ENCODE measurements at places on chromosomes 12 and 14.

DNA sequence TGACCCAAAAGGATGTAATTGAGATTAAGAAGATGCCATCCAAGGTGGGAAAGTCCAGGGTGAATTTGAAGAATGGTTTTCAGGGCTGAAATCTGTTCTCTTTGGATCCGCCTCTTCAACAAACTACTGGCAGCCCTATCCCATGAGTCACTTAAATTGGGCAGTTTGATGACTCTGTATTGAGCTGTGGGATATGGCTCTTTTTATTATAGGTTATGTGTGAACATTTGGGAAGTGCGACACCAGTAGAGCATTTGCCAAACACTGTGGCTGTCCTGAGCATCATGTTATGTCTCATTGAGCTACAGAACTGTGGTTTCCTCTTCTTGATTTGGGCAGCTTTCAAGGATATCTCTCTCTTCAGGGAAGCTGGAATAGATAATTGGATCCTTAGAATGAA is 22.3 kb downstream of the IFT43 start:
- no peak for DNase-seq

GRCh38 chr12:49231878-49232655 is 32.8 kb upstream of the TUBA1C start:
- DNase-seq: no peak

DNA sequence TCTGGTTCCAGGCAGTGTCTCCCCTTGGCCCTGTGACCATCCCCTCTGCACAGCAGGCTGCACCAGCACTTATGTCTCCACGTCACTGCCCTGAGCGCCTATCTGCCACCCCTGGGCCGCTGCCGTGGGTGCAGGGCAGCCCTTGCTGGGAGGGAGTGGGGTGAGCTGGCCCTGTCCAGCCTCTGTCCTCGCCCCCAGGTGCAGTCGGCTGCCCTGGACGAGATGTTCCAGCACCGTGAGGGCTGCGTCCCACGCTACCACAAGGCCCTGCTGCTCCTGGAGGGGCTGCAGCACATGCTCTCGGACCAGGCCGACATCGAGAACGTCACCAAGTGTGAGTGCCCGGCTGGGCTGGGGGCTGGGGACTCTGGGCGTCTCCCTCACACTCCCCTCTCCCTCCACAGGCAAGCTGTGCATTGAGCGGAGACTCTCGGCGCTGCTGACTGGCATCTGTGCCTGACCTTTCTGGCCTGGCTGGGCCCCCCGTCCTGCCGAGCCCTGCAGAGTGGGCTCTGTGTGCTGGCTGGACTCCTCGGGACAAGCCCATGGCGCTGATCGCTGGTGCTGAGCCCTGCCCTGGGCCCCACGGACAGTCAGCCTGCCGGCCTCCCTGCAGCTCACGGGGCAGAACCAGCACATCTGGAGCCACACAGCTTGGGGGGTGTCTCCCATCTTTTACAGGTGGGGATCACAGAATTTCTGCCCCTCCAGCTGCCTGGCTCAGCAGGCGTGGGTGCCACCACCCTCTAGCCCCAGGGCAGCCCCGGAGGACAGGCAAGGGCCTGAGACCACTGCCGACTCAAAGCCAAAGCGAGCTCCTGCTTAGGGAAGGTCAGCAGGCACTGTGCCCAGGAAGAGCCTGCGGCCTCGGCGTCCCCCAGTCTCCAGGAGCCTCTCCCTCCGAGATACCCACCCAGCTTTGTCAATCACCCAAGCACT is 7.9 kb upstream of the PUS1 start:
- DNase-seq: no peak

DNA sequence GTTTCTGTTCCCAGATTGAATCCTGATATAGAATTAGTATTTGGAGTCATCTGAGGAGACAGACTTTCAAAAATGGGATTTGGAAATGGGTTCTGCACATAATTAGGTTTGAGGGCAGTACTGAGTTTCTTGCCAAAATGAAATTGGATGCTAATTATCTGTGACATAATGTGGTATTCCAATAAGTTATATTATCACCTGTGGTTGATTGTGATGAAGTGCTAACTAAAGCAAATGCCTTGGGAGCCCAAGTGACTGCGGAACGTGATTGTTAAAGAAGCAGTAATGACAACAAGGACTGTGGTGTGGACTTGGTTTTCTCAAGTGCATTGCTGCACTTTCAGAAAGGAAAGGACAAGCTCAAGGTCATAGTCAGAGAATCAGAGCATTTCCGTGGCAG is 337.0 kb downstream of the IPO8 start:
- peak; percentile 40 for DNase-seq

- no peak for DNase-seq
Observed at GRCh38 chr12:119781804-119782203, 95.3 kb downstream of the CIT start.

- DNase-seq: no peak
Observed at GRCh38 chr12:8970432-8970831, 18.9 kb upstream of the KLRG1 start.

GRCh38 chr12:105401198-105401597 is 70.7 kb downstream of the C12orf75 start:
- no peak for DNase-seq

- no peak for DNase-seq
Observed at GRCh38 chr12:110613071-110613770, 708 bp upstream of the TCTN1 start.

DNA sequence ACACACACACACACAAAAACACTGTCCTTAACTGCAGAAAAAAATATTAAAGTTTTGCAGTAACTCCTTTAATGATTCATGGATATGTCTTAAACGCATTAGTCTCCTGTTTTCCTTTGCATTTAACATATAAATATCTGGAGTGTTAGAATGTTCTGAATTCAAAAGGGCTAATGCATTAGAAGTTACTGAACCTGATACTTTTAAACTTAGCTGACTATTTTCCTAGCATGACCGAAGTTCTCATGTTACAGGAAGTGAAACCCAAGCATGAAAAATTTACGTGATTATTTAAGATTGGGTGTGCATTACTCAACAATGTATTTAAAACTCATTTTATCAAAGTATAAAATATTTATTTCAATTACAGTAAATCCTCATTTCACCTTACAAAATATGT is 791.2 kb downstream of the FLRT2 start:
- no peak for DNase-seq

- DNase-seq: no peak
Observed at GRCh38 chr14:97798176-97798575, 1001.0 kb downstream of the VRK1 start.

DNA sequence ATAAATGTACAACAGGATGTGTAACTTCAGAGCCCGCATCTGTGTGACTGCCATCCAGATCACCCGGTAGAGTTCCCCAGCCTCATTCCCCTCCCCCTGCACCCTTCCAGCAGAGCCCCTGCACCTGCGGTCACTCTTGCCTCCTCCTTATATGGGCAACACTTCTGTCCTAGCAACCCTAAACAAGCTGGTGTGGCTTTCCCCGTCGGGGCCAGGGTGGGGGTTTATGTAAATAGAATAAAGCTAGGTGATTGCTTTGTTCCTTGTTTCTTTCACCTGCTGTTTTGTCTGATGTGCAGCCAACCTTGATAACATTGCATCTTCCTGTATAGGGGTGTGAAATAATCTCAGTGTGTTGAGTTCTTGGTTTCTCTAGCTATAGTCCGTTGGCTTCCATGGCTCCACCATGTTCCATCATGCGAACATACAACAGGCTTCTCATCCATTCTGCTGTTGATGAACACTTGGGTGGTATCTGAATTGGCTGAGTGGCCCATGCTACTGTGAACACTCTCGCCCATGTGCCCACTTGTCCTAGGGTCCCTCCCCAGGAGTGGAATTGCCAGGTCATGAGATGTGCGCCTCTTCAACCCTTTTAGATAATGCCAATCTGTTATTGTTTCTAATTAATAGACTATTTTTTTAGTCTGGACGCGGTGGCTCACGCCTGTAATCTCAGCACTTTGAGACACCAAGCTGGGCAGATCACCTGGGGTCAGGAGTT is 102.2 kb downstream of the KIF26A start:
- no peak for DNase-seq

- DNase-seq: no peak
Observed at GRCh38 chr14:103428723-103429556, 43.7 kb downstream of the MARK3 start.

GRCh38 chr14:104830781-104831180 is 29.9 kb downstream of the ZBTB42 start:
- no peak for DNase-seq

- no peak for DNase-seq
Observed at GRCh38 chr14:49858383-49858782, 5.8 kb upstream of the NEMF start.

DNA sequence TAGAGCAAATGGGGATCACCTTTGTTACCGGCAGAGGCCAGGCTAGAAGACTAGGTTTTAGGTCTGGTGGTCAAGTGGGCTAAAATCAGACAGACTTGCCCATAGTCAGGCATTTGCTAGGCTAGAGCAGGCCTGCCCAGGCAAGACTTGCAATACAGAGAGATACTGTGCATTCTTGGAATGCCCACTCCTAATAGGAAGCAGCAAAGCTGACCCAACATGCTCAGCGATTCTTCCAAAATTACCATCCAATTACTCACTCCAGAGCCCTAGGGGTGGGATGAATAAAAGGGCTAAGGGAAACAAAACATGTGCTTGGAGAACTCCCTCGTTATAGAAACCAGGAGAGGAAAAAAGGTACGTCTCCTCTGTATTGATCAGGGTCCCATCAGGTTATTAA is 187.8 kb upstream of the AMIGO2 start:
- DNase-seq: no peak

DNA sequence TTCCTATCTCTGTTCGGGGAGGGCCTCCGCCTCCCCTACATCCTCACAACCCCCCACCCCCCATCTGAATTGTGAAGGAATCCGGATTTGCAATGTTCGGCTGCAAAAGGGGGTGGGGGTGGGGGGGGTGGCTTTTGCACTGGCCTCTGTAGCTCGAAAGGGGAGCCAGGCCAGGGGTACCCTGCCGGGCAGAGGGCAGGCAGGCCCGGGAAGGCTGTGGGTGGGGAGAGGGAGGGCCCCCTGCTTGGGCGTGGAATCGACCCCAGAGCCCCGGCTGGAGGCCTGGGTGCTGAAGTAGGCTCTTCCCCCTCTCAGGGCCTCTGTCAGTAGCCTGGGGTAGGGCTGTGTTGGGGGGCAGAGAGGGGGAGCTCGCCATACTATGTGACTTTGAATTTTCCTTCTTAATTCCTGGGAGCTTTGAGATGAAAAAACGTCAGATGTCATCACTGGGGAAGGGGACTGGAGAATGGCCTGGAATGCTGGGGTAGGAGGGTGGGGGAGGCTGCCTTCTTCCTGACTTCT is 1.1 kb downstream of the LRP1 start:
- DNase-seq: no peak

- DNase-seq: no peak
Observed at GRCh38 chr14:23530375-23531055, 21.1 kb downstream of the ZFHX2 start.

- no peak for DNase-seq
Observed at GRCh38 chr12:125208942-125209341, 143.7 kb downstream of the AACS start.

- DNase-seq: no peak
Observed at GRCh38 chr12:11773889-11774677, 124.6 kb downstream of the ETV6 start.

DNA sequence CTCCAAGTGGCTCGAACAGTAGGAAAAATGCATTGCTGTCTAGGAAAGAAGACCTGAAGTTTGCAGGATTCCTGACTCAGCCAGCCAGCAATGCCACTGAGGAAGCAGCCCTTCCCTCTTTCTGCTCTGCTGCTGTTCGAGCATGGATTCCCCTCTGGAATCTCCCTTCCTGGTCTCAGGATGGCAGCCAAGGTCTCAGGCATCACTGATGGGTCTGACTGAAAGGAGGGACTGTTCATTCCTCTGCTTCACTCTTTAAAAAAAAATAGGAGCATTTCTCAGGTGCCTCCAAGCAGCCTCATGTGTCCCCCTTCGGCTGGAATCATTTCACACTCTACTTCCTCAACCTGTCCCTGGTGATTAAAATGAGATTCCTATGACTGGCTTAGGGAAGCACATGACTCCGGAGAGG is 62.4 kb downstream of the SLC15A4 start:
- no peak for DNase-seq

DNA sequence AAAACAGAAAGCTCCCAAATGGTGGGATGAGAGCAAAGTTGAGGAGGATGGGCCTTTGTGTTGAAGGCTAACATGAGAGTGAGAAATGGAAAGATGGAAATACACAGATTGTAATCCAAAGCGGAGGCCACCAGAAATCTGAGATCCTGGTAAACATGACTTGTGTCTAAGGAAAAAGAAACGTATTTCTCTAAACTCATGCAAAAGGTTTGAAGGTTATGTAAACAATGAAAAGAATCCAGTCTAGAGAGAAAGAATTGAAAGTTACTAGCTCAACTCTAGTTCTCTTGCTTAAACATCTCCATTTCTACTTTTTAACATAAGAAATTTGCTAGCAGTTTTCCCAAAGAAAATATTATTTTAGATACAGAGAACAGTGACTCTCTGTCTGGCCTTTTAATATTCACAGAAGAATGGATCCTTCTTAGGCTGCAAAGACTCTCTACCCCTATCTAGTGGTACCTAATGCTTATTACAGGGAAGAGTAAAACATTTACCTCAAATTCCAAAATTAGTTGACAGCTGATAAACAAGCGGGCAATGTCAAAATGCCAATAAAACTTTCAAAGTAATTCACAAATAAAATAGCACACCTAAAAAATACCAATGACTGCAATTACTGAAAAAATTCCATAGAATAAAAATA is 75.8 kb upstream of the SOX5 start:
- DNase-seq: no peak

- DNase-seq: no peak
Observed at GRCh38 chr14:41810362-41810761, 203.7 kb downstream of the LRFN5 start.

DNA sequence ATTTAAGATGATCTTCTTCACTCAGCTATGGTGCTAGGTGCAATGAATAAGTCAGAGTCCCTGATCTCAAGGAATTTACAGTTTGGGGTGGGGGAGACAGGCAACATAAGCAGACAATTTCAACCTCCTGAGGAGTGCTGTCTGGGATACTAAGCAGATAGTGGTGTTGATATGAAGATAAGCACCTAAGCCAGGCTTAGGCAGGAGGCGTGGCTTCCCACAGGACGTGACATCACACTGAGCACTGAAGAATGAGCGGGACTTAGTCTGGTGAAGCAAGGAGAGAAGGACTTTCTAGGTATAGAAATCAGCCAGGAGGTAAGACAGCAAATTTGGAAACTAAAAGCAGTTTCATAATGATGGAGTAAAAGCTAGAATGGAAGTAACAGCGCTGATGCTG is 6.8 kb downstream of the PRPH start:
- no peak for DNase-seq

- DNase-seq: no peak
Observed at GRCh38 chr12:76762601-76762980, 1.3 kb upstream of the ZDHHC17 start.

GRCh38 chr14:61342486-61342885 is 21.1 kb downstream of the PRKCH start:
- DNase-seq: no peak

- no peak for DNase-seq
Observed at GRCh38 chr14:92352158-92352985, 29.4 kb downstream of the SLC24A4 start.

DNA sequence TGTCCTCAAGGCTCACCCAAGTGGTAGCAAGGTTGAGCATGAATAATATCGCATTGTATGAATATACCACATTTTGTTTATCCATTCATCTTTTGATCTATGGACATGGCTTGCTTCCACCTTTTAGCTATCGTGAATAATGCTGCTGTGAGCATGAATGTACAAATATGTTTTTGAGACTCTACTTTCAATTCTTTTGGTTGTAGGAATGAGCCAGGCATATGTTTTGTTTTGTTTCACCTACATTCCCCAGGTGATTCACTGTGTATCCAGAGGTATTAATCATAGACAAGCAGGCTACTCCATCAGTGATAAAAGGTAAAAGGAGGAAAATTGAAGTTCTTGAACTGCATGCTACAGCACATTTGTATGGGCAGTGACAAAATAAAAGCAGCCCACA is 35.8 kb downstream of the CDKL1 start:
- DNase-seq: no peak

GRCh38 chr14:98999901-99000300 is 272.1 kb downstream of the BCL11B start:
- no peak for DNase-seq

Data from right lung (tissue), 10 donors.